ENCODE measurements at places on chromosomes 2 and 18.

GRCh38 chr2:67142071-67142470, 255.1 kb upstream of the ETAA1 start:
- no peak for DNase-seq

- DNase-seq, result no peak
These were observed 367.4 kb downstream of the FBXO15 start for GRCh38 chr18:73780218-73780617.

- no peak for DNase-seq
These were observed 235.9 kb upstream of the BOD1L2 start for GRCh38 chr18:56910967-56911366.

- DNase-seq, result no peak
These were observed 149.7 kb downstream of the HNMT start for GRCh38 chr2:138113871-138114525.

DNA sequence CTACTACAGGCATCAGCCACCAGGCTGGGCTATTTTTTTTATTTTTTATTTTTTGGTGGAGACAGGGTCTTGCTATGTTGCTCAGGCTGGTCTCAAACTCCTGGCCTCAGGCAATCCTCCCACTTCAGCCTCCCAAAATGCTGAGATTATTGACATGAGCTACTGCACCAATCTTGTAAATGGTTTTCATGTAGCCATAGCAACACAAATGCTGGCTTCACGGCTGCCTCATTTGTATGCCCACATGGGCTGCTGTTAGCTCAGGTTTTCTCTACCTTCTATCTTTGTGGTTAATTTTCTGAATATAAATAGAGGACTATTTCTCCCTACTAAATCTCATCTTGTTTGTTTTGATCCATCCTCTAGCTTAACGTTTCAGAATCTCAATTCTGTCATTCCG, 58.2 kb downstream of the PLEKHM3 start:
- DNase-seq, result no peak

DNA sequence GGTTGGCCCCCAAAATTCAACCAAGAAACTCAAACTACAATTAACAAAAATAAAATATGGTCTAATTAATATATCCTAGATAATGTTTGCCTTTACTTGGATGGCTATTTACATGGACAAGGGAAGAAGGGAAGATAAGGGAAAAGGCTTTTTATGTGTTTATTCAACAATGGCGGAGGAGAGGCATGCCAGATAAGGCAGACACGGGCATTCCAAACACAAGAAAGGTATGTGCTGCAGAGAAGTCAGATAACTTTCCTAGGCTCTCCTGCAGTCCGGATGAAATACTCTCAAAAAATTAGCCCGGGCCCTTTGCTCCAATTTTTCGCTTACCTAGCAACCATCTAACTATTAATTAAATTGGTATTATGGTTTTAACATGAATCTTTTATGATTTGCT, 5.1 kb upstream of the TTR start:
- DNase-seq, result no peak

GRCh38 chr2:54880428-54880827, 157.0 kb downstream of the EML6 start:
- DNase-seq, result no peak

DNA sequence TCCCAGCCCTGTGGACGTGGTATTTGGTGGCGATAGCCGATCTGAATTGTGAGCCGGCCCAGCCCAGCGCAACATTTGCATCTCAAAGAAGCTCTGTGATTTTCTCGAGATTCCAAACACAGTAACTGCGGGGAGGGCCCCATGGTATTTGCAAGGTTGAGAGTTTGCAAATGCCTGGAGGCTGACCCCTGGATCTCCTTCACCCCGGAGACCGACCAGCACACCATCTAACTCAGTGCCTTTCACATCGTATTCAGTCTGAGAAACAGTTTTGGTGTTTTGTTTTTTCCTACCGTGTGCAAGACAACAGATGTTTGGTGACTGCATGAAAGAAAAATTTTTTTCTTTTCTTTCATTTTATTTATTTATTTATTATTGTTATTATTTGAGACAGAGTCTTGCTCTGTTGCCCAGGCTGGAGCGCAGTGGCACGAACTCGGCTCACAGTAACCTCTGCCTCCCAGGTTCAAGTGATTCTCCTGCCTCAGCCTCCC, 40.3 kb downstream of the MYCN start:
- DNase-seq, result no peak

- no peak for DNase-seq
These were observed 72.0 kb downstream of the GALNT1 start for GRCh38 chr18:35653392-35654135.

DNA sequence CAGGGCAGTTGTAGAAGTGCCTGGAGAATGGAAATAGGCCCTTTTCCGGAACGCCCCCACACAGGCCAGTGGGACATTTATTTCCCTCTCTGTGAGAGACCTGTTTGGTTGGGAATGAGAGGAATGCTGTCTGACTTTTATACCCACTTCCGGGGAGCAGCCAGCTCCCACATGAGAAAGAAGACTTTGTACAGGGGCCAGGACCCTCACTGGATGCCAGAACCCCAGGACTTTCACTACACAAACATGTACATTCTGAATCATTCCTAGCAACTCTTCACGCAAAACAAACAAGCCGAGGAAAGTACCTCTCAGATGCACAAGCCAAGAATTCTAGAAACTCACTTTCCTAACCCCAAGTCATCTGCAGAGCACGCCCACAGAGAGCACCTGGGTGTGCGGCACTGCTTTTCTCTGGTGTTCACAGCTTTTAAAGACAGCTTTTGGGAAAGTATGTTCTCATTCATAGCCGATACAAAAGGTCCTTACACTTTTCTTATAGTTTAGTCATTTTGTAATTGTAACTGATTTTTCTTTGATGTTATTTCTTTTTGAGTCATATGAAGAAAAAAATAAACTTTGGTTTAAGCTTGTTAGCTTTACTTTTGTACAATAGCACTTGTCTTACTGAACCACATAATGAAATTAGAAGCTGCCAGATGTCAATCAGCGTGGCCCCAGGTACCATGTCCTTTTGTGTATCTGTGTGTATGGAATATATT, 856.1 kb upstream of the ID2 start:
- peak; percentile 74 for DNase-seq

DNA sequence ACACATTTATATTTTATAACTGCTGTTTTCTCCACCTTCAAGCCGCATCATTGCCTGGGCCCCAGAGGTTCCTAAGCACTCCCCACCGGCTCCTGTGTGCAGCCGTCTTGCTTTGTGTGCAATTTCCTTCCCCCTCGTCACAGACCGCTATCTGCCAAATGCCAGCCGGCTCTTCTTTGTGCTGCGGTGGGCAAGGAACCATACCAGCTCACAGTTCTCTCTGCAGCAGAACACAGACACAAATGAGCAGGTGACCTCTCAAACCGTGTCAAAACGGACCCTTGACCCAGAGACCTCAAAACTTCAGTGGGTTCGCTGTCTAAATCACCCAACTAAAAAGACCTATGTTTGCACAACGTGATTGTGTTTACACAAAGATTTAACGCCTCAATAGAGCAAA, 58.2 kb downstream of the KLF7 start:
- no peak for DNase-seq

DNA sequence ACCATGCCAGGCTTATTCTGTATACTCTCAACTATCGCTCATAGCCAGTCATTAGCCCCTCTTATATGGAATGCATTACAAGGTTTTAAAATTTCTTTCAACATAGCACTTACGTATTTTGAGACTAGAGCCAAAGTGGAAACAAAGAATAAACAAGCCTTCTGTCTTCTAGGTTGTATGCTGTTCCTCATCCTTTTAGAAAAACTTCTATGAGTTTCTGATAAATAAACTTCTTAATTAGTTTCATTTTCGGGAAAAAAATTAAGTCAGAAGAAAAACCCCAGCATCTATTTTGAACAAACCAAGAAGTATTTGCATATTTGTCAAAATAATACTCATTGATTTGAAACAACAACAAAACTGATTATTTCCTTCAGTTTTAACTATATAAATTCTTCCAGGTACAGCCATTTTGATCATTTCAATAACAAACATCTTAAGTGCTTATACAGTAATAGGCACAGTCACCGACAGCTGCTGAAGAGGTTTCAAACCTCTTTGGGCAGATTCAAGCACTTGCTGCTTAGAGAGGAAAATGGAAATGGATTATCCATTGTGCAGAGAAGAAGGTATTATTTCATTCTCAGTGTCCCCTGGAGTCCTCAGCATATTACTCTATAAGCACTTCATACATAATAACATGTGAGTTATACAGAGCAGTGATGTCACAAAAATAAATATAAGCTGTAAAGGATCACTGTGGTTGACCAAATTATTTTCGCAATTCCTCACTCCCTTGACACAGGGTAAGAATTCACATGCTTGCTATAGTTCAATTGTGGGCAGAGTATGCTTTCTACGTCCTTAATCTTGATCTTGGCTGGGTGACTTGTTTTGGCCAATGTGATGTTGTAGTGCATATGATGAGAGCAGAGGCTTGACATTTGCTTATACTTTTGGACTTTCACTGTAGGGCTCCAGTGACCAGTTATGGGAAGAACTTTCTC, 833.8 kb downstream of the TRIB2 start:
- DNase-seq, result no peak

DNA sequence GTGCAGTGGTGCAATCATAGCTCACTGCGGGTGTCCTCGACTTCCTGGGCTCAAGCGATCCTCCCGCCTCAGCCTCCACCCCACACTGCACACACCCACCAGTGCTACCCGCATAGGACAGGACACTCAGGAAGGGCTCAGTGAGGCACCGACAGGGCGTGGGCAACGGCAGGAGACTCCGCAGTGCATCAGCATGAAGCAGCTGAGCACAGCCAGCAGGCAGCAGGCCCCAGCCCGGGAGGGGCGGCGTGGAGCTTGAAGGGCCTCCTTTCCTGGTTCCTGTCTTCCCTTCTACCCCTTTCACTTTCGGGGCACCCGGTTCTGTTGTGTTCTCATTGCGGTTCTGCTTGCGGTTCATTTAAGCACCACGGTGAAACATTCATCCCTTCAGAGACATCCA, 89.8 kb downstream of the ZNF516 start:
- DNase-seq, result no peak

DNA sequence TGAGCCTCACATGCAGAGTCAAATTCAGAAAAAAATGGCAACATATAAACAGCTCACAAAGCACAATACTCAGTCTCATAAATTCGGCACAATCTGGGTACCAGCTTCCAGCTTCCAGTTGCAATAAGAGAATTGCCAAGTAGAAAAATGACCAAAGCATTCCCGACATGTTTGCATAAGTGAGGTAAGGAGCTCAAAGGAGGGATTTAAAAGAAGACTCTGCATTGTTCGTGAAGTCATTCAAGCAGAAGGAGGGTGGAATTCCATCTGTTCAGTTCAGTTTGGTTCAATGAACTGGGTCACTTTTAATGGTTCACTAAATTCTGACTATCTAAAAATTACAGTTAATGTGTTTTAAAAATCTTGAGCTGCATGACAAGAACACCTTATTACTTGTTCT, 106.7 kb upstream of the KLHL14 start:
- DNase-seq, result no peak

DNA sequence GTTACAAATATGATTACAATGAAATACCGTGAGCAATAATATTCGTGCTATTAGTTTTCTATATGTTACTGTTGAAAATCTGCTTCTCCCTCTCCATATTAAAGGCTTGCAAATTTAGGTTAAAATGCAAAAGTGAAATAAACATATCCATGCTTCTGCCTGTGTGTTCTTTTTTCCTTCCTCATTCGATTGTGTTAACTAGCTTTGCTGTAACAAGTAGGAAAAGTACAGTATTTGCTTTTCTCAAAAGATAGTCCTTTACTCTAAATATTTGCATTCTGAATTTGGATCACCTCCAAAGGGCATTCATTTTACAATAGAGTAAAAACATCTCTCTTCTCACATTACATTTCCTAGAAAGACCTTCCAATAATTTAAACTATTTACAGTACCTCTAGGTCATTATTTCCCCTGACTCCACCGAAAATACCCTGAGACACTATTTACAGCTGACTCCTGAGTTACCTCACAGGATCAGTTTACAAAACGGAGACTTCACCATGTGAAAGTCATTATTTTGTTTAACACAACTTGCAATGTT, 835.0 kb upstream of the FANCL start:
- DNase-seq, result no peak

GRCh38 chr2:1881502-1881901, 137.2 kb upstream of the PXDN start:
- DNase-seq, result no peak

DNA sequence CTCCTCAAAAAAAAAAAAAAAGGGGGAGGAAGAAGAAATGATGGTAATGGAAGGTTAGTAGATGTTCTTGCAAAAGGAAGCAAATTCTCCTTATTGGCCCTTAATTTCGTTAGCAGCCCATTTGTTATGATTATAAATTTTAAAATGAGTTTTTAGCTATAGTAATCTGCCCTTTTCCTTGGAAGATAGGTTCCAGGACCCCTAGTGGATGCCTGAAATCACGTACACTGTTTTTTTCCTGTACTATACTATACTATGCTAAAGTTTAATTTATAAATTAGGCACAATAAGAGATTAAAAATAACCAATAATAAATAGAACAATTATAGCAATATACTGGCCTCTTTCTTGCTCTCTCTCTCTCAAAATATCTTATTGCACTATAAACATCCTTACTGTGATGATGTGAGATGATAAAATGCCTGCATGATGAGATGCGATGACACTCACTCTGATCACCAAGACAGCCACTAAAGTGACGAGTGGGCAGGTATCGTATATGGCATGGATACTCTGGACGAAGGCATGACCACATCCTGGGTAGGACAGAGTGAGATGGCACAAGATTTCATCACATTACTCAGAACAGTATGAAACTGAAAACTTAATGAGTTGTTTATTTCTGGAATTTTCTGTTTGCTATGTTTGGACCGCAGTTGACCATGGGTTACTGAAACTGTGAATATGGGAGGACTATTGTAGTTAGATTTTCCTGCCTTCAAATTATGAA, 87.2 kb downstream of the KCTD18 start:
- no peak for DNase-seq

DNA sequence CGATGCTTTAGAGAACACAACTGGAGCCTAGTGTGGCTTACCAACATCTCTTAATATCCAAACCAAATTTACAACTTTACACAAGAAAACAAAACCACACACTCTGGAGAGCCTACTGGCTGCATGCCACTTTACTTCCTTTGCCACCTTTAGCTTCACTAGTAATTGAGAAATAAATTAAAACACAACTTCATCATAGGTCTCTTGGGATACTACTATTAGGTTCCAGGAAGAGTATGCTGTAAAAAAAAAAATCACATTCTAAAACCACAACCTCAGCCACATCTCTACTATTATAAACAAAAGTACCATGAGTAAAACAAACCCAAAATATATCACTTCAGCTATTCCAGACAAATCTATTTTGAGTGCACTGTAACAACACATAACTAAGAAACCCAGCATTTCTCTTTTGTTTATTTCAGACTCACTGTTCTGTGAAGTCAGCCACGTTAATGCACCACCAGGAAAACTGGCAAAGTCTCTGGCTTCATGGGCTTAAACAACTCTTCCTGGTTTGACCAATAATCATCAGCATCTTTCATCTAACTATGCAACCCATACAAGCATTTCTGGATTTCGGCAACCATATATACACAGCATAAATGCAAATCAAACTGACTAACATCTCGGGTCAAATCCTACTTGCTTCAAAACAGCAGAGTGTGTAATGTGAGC, 59.1 kb downstream of the REV1 start:
- DNase-seq, result no peak

- no peak for DNase-seq
These were observed 149.4 kb upstream of the DNMT3A start for GRCh38 chr2:25491003-25491696.

All from stimulated activated effector memory CD8-positive, alpha-beta T cell treated with anti-CD3 and anti-CD28 coated beads, Interleukin-12 subunit alpha, Interleukin-12 subunit beta, amount 100 ng/mL, for 72 hours (primary cell).